Pulmonary artery endothelial cell (primary cell): ENCODE measurements at places on chromosomes 11 and 22. TPM values are rescaled to one million over a fixed set of nuclear protein-coding genes. Genes with fewer than 3 reads are reported as not detected.

Gene PARVA
- total RNA-seq = 23.5 and 31.8 TPM in 2 replicates

Gene GUCY1A2
- total RNA-seq = 0.14 and 1.6 TPM in 2 replicates

Gene OR6A2
- 0.07 and 0.20 TPM in 2 replicates for total RNA-seq

Gene KRTAP5-9
- not detected in 2 replicates for total RNA-seq

Gene RELA
- 20.0 and 22.5 TPM in 2 replicates for total RNA-seq

Gene MS4A6A
- 0.33 and 0.60 TPM in 2 replicates for total RNA-seq

Gene TP53I11
- 19.9 and 24.1 TPM in 2 replicates for total RNA-seq

Gene CRYAB
- total RNA-seq = 0.33 and 2.7 TPM in 2 replicates

Gene FAM181B
- total RNA-seq = 0.04 and 0.13 TPM in 2 replicates

Gene APOA5
- not detected in 2 replicates for total RNA-seq
